Activated CD4-positive, alpha-beta memory T cell treated with anti-CD3 and anti-CD28 coated beads for 36 hours (primary cell): ENCODE measurements at places on chromosomes 7 and 10. TPM values are rescaled to one million over a fixed set of nuclear protein-coding genes. Genes with fewer than 3 reads are reported as not detected.

The APBB1IP gene
- total RNA-seq, result 50.1 TPM

The MRPL32 gene
- total RNA-seq, result 63.6 TPM

GRCh38 chr7:26458466-26459145 is 166.9 kb downstream of the SNX10 start:
- H3K36me3 ChIP-seq, result no peaks in the 10 kb centered on the region
- H3K27ac ChIP-seq, result no peak overlapping the region
- DNase-seq, result no peak

GRCh38 chr7:158272091-158272490 is 315.5 kb downstream of the PTPRN2 start:
- no peaks in the 10 kb centered on the region for H3K4me1 ChIP-seq
- no peaks in the 10 kb centered on the region for H3K36me3 ChIP-seq
- no peak overlapping the region for H3K4me3 ChIP-seq
- DNase-seq, result no peak
- no peak overlapping the region for H3K27ac ChIP-seq

- H3K4me1 ChIP-seq, result no peaks in the 10 kb centered on the region
- no peaks in the 10 kb centered on the region for H3K36me3 ChIP-seq
- H3K4me3 ChIP-seq, result no peak overlapping the region
- no peak for DNase-seq
These were observed 27.8 kb upstream of the MRPS33 start for GRCh38 chr7:141042222-141043193.

- H3K4me1 ChIP-seq, result no peaks in the 10 kb centered on the region
- no peak overlapping the region for H3K27ac ChIP-seq
- no peak overlapping the region for H3K4me3 ChIP-seq
- no peaks in the 10 kb centered on the region for H3K36me3 ChIP-seq
- no peak for DNase-seq
- H3K27me3 ChIP-seq, result peaks cover 2% of the 10 kb centered on the region
These were observed 75.7 kb upstream of the PDE1C start for GRCh38 chr7:32145911-32146310.

The SPDYE2B gene
- not detected for total RNA-seq

DNA sequence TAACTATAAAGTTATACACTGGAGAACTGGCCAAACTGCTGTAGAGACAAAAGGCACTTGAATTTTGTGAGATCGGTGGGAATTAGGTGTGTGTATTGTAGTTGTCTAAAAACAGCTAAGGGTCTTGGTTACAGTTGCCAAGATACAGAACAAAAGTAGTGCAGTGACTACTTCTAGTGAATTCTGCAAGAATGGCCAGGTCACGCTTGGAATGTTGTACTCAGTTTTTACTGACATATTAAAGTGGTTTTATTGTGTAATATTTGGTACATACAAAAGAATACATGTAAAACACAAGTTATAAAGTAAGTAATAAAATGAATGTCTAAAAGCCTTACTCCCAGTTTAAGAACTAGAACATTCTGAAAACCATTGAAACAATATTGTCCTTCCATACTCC is 42.4 kb downstream of the PRPF18 start:
- H3K4me3 ChIP-seq, result no peak overlapping the region
- DNase-seq, result no peak
- no peaks in the 10 kb centered on the region for H3K27me3 ChIP-seq
- no peak overlapping the region for H3K27ac ChIP-seq
- H3K36me3 ChIP-seq, result peaks cover 30% of the 10 kb centered on the region
- H3K4me1 ChIP-seq, result no peaks in the 10 kb centered on the region

GRCh38 chr7:36278620-36279172 is 111.0 kb upstream of the ANLN start:
- H3K27ac ChIP-seq, result no peak overlapping the region
- DNase-seq, result no peak
- no peaks in the 10 kb centered on the region for H3K27me3 ChIP-seq
- peaks cover 22% of the 10 kb centered on the region for H3K4me1 ChIP-seq
- no peaks in the 10 kb centered on the region for H3K36me3 ChIP-seq

DNA sequence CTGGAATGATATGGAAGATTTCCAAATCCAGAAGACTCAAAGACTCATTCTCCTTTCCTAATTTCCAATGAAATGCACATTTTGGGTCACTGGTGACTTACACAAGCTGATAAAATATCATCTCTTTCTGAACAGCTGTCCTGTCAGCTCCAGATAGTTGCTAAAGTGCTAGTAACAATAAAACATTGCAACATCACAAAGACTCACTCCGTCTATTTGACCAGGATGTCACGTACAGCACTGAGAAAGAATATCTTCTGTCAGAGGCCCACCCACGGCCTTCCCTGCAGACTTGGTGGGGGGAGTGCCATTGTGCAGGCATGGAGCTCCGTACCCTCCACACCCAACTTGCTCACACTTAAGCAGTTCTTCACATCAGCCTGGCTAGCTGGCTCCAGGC is 78.9 kb upstream of the EGR2 start:
- no peak overlapping the region for H3K4me3 ChIP-seq
- H3K4me1 ChIP-seq, result peaks cover 3% of the 10 kb centered on the region
- no peak overlapping the region for H3K27ac ChIP-seq
- no peak for DNase-seq
- H3K27me3 ChIP-seq, result peaks cover 9% of the 10 kb centered on the region
- H3K36me3 ChIP-seq, result no peaks in the 10 kb centered on the region

GRCh38 chr7:66769833-66770512 is 29.4 kb downstream of the RABGEF1 start:
- no peaks in the 10 kb centered on the region for H3K27me3 ChIP-seq
- DNase-seq, result no peak
- H3K36me3 ChIP-seq, result peaks cover 4% of the 10 kb centered on the region

The ADAM22 gene
- total RNA-seq, result 2.2 TPM

- DNase-seq, result peak; percentile 38
- no peaks in the 10 kb centered on the region for H3K36me3 ChIP-seq
- no peak overlapping the region for H3K4me3 ChIP-seq
These were observed 493.3 kb upstream of the PODXL start for GRCh38 chr7:132049462-132050304.

DNA sequence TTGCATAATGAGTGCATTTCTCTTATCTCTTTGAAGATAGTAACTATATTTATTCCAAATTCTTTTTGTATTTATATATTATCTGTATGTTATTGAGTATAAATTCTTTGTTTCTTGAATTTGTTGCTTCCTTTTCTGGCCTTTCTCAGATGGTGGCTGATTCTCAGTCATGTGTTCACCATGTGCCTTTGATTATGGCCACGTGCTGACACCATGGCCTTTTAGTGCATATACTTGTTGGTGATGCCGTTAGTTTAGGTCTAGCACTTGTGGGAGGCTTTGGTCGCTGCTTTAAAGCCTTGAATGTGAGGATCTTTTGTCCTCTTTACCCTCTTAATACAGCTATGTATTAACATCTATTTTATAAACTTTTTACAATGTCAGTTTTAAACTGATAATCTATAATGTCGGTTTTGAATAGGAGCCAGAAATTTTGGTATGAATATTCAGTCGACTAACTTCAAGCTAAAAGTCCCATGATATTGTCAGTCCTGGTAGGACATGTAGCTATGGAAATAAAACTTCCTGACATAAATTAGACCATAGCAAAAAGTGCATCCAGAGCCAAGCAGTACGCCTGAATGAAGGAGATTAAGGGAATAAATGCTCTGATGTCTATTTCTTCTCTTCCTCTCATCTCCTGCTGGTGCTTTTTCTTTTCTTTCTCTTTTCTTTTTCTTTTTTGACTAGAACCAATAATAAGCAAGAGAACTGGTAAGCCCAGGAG is 130.3 kb downstream of the GNAI1 start:
- H3K4me3 ChIP-seq, result no peak overlapping the region
- H3K4me1 ChIP-seq, result no peaks in the 10 kb centered on the region
- H3K27ac ChIP-seq, result no peak overlapping the region
- no peaks in the 10 kb centered on the region for H3K27me3 ChIP-seq
- no peaks in the 10 kb centered on the region for H3K36me3 ChIP-seq

The COL13A1 gene
- total RNA-seq, result not detected

The LYZL1 gene
- not detected for total RNA-seq

DNA sequence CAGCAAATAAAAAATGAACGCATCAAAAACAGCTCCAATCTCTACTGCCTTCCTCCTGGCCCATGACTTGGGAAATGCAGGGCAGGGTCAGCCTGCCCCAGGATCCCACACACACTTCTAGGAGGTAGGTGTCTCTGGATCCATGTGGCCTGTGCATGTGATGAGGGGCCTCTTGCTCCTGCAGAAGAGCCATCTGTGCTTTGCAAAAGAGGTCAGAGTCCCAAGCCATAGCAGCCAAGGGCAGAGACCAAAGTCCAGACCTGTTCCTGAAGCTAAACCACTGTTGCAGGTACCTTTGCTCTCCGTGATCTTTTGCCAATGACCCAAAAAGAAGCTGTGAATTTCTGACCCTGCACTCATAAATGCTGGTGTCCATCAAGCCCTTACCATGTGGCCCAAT is 57.1 kb downstream of the KCNMA1 start:
- no peaks in the 10 kb centered on the region for H3K4me1 ChIP-seq
- H3K36me3 ChIP-seq, result no peaks in the 10 kb centered on the region
- no peak overlapping the region for H3K4me3 ChIP-seq
- H3K27ac ChIP-seq, result no peak overlapping the region

The PRSS58 gene
- total RNA-seq, result not detected

GRCh38 chr10:86536294-86536861 is 14.8 kb upstream of the WAPL start:
- H3K27ac ChIP-seq, result peak overlapping the region; percentile 46
- H3K36me3 ChIP-seq, result no peaks in the 10 kb centered on the region
- H3K27me3 ChIP-seq, result no peaks in the 10 kb centered on the region
- peak; percentile 59 for DNase-seq

- H3K4me1 ChIP-seq, result peaks cover 3% of the 10 kb centered on the region
- H3K27ac ChIP-seq, result no peak overlapping the region
- H3K4me3 ChIP-seq, result no peak overlapping the region
- no peaks in the 10 kb centered on the region for H3K27me3 ChIP-seq
- DNase-seq, result peak; percentile 56
- H3K36me3 ChIP-seq, result peaks cover 4% of the 10 kb centered on the region
These were observed 94.5 kb downstream of the MAD1L1 start for GRCh38 chr7:2138146-2138765.
